ENCODE measurements at places on chromosomes 6 and 20. TPM values are rescaled to one million over a fixed set of nuclear protein-coding genes. Genes with fewer than 3 reads are reported as not detected.

DNA sequence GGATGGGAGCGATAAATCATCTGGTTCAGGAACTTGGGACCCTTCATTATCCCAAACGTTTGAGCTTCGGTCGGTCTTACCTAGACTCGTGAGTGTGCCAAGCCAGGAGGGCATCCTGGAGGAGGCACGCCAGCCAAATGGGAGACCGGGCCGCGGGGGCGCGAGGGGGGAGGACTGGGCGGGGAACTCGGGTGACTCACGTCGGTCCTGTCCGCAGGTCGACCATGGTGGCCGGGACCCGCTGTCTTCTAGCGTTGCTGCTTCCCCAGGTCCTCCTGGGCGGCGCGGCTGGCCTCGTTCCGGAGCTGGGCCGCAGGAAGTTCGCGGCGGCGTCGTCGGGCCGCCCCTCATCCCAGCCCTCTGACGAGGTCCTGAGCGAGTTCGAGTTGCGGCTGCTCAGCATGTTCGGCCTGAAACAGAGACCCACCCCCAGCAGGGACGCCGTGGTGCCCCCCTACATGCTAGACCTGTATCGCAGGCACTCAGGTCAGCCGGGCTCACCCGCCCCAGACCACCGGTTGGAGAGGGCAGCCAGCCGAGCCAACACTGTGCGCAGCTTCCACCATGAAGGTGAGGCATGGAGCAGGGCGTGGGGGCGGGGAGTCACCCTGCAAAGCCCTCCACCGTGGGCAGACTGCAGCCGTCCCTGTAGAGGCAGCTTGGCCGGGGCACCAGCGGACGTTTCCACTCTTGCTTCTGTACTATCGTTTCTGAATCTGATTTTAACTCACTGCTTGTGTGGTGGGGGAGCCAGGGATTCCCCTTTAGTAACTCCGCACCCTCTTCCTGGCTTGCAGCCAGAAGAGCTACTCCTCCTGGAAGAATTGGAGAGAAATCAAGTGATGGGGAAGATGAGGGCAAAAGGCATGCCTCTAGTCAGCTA is 2.7 kb downstream of the BMP2 start:
- DNase-seq, result no peak

- no peak for DNase-seq
Measured at GRCh38 chr6:114740547-114740946, 397.7 kb upstream of the HS3ST5 start.

SYNDIG1 gene
- not detected for total RNA-seq

LINC00237 gene
- not detected for total RNA-seq

ADGRG6 gene
- total RNA-seq, result 2.4 TPM

DNA sequence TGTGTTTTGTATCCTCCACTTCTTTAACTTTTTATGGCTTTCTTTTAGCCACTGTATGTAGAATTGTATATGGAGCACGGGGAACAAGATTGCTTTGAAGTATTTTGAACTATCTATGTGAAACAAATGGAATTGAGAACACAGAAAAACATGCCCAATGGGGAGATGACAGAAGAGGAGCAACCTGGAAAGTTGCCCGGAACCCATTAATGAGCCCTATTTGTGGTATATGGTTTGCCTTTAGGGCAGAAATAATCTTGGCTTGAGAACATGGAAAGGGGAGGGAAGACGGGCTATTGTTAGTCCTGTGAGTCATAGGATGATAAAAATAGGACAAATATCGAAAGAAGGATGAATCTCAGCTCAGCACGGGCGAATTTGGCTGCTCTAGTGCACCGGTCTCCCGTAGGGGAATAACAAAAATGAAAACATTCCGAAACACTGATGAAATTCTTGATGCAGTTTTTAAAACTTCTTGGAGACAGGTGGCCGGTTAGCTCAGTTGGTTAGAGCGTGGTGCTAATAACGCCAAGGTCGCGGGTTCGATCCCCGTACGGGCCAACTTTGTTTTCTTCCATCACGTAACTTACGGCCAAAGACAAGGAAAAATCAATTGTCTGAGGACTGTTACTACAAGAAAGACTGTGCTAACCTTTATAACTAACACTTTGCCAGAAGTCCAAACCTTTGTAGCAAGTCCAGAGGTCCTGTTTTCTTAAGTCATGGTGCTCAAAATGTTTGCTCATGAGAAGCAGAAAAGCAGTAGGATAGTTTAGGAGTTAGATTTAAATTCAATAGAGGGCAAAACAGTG is 15.7 kb downstream of the HMGN4 start:
- peak; percentile 72 for DNase-seq

GRCh38 chr20:13775867-13776266 is 8.9 kb downstream of the ESF1 start:
- DNase-seq, result no peak

GRCh38 chr20:52096117-52096516 is 95.5 kb downstream of the ZFP64 start:
- DNase-seq, result no peak

GRCh38 chr6:137237413-137238170 is 18.4 kb upstream of the IFNGR1 start:
- DNase-seq, result no peak

LY6G6D gene
- total RNA-seq, result not detected

DNA sequence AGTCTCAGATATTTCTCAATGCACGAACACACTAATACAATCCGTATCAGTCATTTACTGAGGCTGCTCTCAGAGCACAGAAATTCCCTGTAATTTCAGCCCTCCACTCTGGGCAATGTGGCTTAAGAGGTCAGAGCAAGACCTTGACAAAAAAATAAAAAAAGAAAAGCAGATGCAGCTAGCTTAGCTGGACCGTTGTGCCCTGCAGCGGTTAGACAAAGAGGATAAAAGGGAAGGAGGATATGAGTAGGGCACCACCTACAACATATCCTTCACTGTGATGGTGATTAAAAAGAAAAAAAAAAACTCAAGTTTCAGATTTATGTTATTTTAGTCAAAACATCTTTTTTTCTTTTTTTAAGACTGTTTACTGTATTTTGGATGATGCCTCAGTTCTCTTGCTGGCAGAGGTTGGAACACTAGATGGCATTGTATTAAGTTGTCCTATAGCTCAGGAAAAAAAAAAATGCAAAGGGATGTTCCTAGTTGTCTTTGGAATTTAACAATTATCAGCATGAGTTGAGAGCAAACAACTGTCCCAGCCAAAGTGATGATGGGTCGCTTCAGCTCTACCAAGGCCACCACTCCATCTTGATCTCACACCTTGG is 59.9 kb downstream of the ANKEF1 start:
- no peak for DNase-seq

DNA sequence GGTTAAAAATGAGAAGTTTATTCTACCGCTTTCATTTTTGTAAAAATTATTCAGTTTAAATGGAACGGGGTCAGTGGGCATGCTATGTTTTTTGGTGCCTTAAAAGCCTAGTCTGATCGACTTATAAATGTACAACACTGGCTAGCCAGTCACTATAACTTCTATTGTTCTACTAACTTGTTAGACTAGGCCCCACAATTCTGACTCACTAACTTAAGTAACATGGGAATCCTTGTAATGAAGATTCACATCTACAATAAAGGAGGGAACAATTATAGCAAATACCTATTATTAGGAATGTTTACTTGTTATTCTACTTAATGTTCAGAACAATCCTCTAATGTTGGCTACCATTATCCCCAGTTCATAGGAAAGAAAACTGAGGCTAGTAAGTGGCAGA is 28.5 kb downstream of the REPS1 start:
- no peak for DNase-seq

DNA sequence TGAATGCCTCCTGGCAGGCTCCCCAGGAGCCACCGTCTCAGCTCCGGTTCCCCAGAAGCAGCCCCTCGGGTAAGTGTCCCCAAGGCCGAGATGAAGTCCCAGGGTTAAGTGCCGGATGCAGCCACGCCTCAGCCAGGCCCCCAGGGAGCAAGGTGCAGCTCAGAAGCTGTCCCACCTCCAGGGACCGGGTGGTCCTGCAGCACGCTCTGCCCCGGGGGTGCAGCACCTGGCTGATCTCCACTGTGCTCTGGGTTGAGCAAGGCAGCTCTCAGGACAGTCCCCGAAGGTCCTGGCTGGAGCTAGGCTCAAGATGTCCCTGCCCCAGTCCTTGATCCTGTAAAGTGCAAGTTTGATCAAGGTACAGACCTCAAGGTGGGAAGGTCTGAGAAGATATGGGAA is 15.1 kb upstream of the NTSR1 start:
- DNase-seq, result no peak

DNA sequence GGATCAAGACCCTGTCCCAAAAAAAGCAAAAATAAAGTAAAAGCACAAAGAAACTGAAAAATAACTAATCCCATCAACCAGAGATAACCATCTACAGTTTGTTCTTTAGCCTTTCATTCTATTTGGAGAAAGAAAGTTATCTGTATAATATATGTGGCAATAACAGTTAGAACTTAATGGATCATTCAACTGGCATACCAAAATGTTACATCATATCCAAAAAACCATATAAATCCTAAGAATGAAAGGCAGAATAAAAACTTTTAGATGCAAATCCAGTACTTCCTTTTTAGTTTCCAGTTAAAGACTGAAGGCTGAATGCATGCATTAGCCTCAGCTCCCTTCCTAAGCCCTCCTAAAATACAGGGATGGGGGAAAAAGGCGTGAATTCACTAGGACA is 25.2 kb downstream of the ILRUN start:
- no peak for DNase-seq

GRCh38 chr6:143970456-143971218 is 37.4 kb downstream of the PLAGL1 start:
- no peak for DNase-seq

TCP11 gene
- not detected for total RNA-seq

- no peak for DNase-seq
Measured at GRCh38 chr6:132390017-132390416, 11.3 kb downstream of the MOXD1 start.

DNA sequence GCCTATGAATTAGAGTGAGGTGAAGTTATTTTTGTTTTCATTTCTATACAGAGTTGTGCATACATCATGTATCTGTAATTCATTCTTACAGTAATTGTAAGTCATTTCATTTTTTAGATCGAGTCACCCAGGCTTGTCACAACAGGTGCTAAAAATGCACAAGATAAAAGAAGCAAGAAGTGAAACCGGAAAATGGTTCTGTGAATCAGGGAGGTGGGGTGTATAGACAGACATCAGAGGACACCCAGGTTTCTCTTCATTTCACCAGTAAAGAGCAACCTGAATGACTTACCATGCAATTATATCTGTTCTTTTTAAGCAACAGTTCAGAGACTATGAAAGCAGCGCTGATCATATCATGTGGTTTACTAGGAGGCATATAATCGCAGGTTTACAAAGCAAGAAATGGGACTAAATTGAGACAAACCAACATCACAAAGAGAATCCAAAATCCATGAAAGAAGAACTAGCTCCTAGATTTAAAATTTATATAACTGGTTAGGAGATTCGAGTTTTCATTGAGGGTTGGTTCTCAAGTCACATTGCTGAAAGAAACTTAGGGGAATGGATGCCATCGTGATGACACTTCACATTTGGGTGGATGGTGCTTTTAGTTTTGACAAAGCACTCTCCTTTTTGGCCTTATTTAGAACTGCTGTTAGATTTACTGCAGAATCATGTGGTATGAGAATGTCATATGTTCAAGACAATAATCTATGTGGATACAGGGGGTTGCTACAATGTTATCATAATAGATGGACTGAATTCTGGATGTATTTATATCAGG is 27.9 kb upstream of the TBC1D7 start:
- DNase-seq, result peak; percentile 21

TMEM200A gene
- not detected for total RNA-seq

JPH2 gene
- total RNA-seq, result 0.12 TPM

DNA sequence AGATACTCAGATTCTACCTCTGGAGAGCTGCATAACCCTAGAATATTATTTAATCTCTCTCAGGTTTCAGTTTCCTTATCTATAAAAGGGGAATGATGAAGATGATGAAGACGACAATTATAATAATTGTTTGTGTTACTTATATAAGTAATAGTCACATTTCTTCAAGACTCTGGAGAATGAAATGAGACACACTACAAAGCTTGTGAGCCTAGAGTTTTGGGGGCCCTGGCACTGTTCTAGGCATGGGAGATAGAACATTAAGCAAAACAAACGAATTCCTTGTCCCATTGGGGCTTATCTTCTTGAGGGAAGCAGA is 5.4 kb upstream of the ZNF217 start:
- DNase-seq, result no peak

- DNase-seq, result no peak
Measured at GRCh38 chr6:116115781-116116180, 10.2 kb downstream of the COL10A1 start.

BMP7 gene
- total RNA-seq, result not detected
